ENCODE measurements at places on chromosomes 4 and X.

- no peak for DNase-seq
Observed at GRCh38 chr4:16111533-16111932, 27.7 kb upstream of the PROM1 start.

GRCh38 chr4:3302786-3303564 is 10.2 kb downstream of the RGS12 start:
- no peak for DNase-seq

DNA sequence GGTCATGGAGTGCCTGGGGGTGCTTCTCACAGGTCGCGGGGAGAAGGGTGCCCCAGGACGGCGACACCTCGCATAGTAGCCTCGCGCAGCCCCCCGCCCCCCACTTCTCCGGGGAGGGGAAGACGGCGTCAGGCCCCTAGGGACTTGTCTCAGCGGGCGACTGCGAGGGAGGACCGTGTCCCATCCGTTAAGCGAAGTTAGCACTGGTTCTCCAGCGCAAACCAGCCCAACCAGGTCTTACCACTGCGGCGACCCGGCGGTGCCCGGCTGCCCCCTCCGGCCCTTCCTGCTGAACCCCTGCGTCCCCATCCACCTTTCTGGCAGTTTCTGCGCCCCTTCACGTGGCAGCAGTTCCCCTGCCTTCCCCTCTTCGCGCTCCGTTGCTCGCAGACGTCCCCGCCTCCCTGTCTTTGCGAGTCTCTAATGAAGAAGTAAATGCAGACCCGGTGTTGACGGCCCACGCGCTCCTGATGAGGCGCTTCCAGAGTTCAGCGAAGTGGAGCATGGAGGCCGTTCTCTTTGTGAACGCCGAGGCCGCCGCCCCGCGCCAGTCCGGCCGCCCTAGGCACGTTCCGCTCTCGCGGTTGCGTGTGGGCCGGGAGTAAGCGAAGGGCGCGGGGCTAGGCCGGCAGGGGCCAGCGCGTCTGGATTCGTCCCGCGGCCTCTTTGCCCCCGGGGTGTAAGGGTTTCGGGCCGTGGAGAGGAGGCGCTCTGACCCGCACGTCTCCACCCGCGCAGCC is 3.0 kb downstream of the SLIT2 start:
- no peak for DNase-seq

DNA sequence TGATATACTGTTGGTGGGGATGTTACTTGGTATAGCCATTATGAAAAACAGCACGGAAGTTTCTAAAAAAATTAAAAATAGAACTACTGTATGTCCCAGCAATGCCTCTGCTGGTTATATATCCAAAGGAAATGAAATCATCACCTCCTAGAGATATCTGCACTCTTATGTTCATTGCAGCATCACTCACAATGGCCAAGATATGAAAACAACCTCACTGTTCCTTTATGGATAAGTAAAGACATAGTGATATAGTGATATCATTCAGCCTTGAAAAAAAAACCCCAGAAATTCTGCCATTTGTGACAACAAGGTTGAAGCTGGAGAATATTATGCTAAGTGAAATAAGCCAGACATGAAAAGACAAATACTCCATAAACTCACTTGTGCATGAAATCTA is 543.8 kb upstream of the SLIT2 start:
- DNase-seq: no peak

DNA sequence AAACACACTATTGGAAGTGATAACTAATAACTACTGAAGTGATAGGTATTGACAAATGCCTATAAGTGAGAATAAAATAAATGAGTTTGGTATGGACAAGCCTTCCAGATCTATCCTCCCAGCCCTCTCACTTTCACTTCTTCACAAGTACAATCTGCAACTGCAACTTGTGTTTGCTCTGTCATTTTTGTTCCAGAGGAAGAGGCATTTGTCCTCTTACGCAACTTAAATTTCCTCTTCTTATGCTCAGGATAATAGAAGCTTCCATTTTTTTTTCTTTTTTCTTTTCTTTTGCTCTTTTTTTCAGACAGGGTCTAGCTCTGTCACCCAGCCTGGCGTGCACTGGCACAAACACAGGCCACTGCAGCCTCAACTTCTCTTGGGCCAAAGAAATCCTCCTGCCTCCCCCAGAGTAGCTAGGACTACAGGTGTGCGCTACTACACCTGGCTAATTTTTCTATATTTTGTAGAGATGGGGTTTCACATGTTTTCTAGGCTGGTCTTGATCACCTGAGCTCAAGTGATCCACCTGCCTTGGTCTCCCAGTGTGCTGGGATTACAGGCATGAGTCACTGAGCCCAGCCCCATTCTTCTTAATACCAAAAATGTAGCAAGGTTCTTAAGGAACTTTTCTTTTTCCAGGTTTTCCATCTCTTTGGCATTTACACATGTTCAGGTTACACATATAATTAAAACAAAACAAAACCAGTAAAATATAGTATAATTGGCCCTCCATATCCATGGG is 73.1 kb downstream of the PDGFC start:
- no peak for DNase-seq

- DNase-seq: no peak
Observed at GRCh38 chr4:139875411-139875825, 209.8 kb downstream of the MGST2 start.

GRCh38 chr4:31968842-31969241 is 1248.7 kb downstream of the PCDH7 start:
- DNase-seq: no peak

GRCh38 chr4:170227928-170228327 is 138.2 kb upstream of the AADAT start:
- no peak for DNase-seq

DNA sequence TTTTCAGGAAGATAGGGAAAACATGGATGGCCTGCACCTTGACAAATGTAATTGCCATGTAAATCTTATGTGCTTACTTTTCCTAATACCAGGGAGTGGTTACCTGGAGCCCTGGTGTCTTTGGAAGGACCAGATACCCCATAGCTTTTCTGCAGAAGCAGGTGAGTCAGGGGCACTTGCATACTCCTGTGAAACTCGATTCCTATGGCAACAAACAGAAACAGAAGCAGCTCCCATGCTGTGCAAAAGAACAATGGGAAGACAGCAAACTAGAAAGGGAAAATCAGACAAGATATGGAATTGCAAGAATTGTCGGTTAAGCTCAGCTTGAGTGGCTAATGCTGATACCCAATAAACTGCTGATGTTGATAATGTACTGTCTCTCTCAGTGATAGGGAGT is 117.4 kb upstream of the AFF2 start:
- no peak for DNase-seq

- no peak for DNase-seq
Observed at GRCh38 chr4:44538534-44538933, 89.9 kb upstream of the KCTD8 start.

Measured in HTR-8/SVneo (cell line).